H9 (cell line): ENCODE measurements at places on chromosomes 11 and 22. TPM values are rescaled to one million over a fixed set of nuclear protein-coding genes. Genes with fewer than 3 reads are reported as not detected.

- no peak overlapping the region for H3K4me3 ChIP-seq
- H3K27ac ChIP-seq: no peak overlapping the region
- H3K36me3 ChIP-seq: peaks cover 42% of the 10 kb centered on the region
- no peaks in the 10 kb centered on the region for H3K4me1 ChIP-seq
- no peak for DNase-seq
Observed at GRCh38 chr11:107505647-107506225, 48.1 kb upstream of the CWF19L2 start.

GRCh38 chr11:83845797-83846196 is 559.6 kb upstream of the CCDC90B start:
- H3K4me3 ChIP-seq: no peak overlapping the region
- H3K27me3 ChIP-seq: no peaks in the 10 kb centered on the region
- H3K27ac ChIP-seq: no peak overlapping the region
- no peaks in the 10 kb centered on the region for H3K36me3 ChIP-seq
- H3K4me1 ChIP-seq: no peaks in the 10 kb centered on the region

DNA sequence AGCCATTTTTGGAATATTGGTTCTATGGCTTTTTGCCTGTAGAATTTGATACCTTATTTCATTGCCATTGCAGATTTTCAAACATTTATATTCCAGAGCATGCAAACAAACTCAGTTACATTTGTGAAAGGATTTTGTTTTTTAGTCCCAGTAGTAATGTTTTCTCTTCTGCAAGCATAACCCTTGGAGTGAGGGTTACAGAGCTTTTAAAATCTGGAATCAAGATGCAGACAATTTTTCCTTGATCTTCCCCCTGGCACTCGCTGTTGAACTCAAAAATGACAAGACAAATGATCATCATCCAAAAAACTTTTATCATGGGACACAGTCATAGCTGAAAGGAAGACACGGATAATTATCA is 20.8 kb downstream of the BBOX1 start:
- DNase-seq: no peak
- H3K4me1 ChIP-seq: no peaks in the 10 kb centered on the region
- no peaks in the 10 kb centered on the region for H3K36me3 ChIP-seq
- no peaks in the 10 kb centered on the region for H3K27me3 ChIP-seq

- H3K27ac ChIP-seq: no peak overlapping the region
- no peaks in the 10 kb centered on the region for H3K27me3 ChIP-seq
- no peak for DNase-seq
Observed at GRCh38 chr11:104967534-104968354, 630 bp downstream of the CASP4 start.

The APOL3 gene
- total RNA-seq: 0.13 TPM in 1 of 2 replicates, not detected in the other
